Fibroblast of pulmonary artery (primary cell): ENCODE measurements at places on chromosomes 3 and 15.
A peak's percentile ranks its signal among the peaks of the same experiment; 100 is the strongest.

DNA sequence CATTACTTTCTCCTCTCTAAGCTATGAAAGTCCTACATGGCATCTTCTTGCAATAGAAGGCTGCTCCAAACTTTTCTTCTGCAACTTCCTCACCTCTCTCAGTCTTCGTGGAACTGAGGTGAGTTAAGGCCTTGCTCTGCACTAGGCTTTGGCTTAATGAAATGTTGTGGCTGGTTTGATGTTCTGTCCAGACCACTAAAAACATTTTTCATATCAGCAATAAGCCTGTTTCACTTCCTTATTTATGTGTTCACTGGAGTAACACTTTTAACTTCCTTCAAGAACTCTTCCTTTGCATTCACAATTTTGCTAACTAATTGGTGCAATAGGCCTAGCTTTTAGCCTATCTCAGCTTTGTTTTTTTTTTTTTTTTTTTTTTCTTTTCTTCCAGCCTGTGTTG is 335.3 kb upstream of the NECTIN3 start:
- DNase-seq = no peak

- DNase-seq = no peak
These were observed 424.5 kb upstream of the LMCD1 start for GRCh38 chr3:8077126-8077525.

DNA sequence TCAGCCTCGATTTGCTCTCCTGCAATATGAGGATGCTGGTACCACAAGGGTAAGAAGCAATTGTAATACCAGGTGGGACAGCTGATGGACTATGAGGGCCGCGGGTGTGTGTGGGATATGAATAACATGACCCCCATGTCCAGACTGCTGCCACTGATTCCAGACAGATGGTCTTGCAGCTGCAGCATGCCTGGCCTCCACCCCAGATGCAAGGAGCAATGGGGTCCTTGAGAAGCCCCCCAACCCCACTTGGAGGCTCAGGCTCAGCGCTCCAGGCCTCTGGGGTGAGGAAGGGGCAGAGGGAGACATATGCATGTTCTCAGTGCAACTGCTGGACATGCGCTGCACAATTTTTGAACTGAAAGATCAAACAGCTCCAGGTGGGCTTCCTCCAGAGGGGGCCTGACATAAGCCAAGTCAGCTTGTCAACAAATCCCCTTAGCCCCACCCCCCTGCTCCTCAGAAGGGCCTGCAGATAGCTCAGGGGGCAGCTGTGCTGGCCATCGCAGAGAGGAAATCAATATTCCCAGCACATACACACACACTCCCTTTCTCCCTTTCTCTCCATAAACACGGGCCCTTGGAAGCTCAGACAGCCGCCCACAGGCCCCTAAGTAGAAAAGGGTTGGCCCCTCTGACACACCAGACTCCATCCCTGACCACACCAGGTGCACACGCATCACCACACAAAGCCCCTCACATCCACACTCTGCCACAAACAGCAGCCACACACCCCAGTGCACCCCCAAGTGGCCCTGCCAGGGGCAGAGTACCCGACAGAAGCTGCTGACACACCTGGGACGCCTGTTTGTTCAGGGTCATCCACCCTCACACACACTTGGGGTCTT is 107.0 kb downstream of the IQSEC1 start:
- no peak for DNase-seq

DNA sequence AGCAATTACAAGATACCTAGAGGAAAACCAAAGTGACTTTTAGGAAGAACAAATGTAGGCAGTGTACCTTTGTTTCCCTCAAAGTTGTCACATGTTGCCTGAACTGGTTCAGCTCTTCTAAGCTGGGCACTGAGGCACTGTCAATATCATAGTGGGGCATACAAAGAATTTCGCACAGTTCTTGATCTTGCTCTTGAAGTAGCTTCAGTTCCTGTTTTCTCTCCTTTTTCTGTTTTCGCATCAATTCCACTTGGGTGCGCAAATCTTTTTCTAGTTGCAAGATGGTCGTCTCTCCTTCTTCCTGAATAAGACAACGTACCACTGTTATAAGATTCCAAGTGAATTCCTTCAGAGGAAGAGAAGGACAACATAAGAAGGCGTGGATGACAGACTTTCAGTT is 12.7 kb downstream of the PRC1 start:
- DNase-seq = no peak

DNA sequence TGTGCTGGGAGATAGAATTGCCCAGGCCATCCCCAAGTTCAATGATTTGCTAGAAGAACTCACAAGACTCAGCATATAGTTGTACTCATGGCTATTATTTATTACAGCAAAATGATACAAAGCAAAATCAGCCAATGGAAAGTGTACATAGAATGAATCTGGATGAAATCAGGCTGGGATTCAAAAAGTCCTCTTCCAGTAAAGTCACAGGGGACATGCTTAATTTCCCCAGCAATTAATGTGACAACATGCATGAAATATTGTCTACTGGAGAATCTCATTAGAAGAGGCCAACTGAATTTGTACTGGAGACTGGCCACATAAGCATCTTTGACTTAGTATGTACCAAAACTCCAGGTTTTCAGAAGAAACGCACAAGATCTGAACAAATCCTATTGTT is 1043.1 kb downstream of the NAALADL2 start:
- no peak for DNase-seq

GRCh38 chr3:98514948-98515347 is 7.8 kb downstream of the CLDND1 start:
- DNase-seq = no peak

GRCh38 chr15:74569731-74570070 is 28.7 kb downstream of the ARID3B start:
- no peak for DNase-seq

GRCh38 chr3:120162400-120162799 is 68.2 kb upstream of the GSK3B start:
- DNase-seq = peak; percentile 44

DNA sequence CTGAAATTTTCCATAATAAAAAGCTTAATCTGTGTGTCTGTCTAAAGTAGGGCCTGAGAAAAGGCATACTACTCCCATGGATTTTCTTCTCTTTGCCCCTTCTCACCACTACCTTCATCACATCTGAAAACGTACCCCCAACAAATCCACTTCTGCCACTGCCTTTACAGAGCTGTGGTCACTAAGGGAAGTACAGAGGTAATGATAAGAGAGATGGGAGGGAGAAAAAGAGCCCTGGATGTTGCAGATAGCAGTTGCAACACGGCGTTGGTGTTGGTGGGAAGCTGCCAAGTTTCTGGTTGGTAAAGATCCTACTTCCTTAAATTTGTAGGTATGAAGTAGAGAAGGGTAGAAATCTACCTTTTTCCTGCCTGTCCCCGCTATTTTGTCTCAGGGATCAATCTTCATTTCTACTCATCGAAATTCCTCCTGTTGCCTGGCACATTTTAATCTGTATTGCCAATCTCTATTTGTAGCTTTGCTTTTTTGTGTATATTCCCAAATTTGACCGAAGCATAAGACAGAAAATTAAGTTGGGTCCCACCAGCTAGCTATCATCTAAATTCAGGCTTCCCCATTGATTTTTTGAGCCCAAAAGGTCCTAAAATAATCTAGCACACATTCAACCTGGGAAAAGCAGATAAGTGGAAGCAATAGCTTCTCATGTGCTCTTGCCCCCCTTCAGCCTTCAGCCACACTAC is 102.9 kb downstream of the TFDP2 start:
- DNase-seq = peak; percentile 19

- DNase-seq = no peak
These were observed 55.2 kb downstream of the SLC12A6 start for GRCh38 chr15:34282384-34282783.

DNA sequence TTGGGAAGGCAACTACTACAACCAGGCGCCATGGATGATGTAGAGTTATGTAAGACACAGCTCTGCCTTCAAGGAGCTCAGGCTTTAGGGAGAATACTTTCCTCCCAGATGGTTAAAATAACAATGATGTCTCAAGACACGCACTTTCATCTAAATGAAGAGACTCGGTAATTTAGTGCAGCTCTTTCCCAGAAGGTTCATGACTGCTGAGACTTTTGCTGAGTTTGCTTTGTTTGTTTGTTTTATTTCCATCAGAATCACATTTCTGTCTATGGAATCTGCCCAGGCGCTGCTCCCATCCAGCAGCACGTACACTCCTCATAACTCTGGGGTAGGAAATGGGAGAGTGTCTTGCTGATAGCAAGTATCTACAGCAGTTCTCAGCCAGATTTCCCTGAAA is 33.9 kb upstream of the MEX3B start:
- no peak for DNase-seq

DNA sequence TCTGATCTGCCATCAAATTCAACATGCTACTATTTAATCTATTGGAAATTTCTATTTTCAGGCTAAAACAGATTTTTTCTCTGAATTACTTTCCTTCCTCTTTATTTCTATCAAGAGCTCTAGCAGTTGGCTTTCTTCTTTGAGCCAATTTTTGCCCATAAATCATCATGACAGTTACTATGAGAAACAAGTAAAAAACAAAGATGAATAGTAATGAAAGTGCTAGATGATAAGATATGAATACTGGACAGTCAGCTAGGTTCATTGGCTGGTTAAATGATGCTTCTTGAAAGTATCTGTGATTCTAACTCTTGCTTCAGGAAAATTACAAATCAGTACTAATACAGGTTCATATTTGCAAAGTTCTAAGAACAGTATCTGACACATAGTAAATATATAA is 38.6 kb upstream of the NANOGP8 start:
- DNase-seq = peak; percentile 30

- no peak for DNase-seq
These were observed 28.6 kb downstream of the PLEKHO2 start for GRCh38 chr15:64870353-64870752.

DNA sequence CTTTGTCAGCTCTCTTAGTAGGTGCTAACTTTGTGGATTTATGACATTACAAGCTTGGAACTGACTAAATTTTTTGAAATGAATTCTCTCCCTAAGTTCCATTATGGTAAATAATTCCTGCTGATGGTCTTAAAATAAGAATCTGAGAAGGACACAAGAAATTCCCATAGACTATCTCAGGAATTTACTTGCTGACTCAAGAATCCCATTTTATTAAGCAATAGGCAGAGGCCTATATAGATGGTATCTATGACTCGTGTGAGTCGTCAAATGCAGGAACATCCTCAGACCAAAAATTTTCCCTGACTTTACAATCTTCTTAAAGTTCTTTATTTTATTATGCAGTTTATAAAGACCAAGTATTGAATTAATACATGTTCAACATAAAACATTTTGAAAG is 30.7 kb upstream of the CBLB start:
- DNase-seq = peak; percentile 77

DNA sequence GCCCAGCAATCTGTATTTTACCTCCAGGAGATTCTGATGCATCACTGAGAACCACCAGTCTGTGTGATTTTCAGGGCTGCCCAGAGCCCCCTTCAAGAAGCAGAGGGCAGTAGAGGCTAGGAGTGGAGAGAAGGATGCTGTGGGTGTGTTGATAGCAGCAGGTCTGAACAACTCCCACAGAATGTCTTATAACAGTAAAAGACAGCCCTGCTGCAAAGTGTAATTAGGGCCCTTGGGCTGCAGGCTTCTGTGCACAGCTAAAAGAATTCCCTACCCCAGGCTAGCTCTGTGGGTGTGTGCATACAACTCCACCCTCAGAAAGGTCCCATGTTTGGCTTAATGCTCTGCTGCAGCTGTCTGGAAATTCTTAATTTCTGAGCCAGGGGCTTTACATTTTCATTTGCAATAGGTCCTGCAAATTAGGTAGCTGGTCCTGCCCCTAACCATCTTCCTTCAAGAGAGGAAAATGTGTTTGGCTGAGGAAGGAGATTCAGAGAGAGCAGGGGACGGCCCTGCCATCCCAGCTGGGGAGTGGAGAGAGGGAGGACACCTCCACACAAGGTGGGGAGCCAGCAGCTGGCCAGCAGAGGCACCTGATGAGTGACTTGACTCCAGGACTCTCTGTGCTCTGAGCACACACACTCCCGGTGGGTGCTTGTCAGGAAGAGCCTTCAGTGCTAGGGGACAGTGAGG is 43.2 kb upstream of the RAB6B start:
- peak; percentile 56 for DNase-seq

- no peak for DNase-seq
These were observed 217.8 kb downstream of the UACA start for GRCh38 chr15:70545526-70545925.

GRCh38 chr3:32632533-32633265 is 52.3 kb upstream of the CNOT10 start:
- no peak for DNase-seq

DNA sequence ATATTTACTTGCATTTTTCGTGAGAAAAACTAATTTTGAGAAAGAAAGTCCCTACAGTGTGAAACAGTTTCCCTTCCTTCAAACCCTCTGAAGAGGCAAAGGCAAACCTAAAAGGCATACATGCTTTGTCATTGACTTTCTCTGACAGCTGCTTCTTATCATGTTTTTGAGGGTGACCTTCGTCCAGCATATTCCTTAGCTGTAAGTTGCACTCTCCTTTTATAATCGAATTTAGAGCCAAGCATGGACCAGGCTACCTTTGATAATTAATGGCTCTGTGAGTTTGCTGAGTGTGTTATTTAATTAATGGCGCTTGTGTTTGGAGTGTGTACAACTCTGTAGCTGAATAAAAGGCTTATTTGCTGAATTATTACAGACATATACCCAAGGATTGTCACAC is 684.2 kb upstream of the CFAP20DC start:
- no peak for DNase-seq

DNA sequence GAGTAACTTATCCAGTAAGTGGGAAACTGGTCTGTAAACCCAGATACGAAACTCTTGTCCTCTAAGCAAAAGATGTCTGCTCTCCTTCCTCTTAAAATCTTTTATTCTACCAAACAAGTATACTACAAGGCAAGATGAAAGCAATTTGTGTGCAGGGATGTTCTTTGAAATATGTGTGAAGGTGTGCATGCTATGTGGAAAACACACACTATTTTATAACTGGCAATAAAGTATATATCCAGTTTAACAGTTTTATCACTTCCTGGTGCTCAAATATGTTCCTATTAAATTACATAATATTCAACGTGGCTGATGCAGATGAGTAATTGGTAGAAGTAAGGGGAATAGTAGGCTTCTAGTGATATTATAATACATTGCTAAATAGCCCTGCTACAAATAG is 566.5 kb downstream of the ROBO2 start:
- DNase-seq = no peak

GRCh38 chr15:56816781-56817180 is 83.5 kb upstream of the ZNF280D start:
- no peak for DNase-seq

DNA sequence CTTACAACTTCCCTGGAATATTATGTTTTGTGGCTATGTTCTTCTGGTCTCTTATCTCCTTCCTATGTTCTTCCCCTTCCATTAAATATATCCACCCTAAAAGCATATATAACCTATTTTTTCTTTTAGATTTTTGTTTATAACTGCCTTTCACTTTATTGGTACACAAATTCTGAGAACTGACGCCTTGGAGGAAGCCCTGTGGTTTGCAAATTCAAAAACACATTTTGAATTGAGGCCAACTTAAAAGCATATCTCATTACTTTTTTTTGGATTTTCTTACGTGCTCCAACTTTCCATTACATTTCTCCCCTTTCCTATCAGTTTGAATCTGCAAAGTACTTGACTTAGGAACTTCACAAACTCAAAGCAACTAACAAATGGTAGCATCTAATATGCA is 15.3 kb upstream of the COLQ start:
- DNase-seq = no peak

- DNase-seq = no peak
These were observed 8.3 kb downstream of the SLC9A9 start for GRCh38 chr3:143839980-143840379.

- DNase-seq = no peak
These were observed 256.3 kb downstream of the MCTP2 start for GRCh38 chr15:94487635-94488034.
